ENCODE measurements at places on chromosomes 6 and 20.
A peak's percentile ranks its signal among the peaks of the same experiment; 100 is the strongest.

DNA sequence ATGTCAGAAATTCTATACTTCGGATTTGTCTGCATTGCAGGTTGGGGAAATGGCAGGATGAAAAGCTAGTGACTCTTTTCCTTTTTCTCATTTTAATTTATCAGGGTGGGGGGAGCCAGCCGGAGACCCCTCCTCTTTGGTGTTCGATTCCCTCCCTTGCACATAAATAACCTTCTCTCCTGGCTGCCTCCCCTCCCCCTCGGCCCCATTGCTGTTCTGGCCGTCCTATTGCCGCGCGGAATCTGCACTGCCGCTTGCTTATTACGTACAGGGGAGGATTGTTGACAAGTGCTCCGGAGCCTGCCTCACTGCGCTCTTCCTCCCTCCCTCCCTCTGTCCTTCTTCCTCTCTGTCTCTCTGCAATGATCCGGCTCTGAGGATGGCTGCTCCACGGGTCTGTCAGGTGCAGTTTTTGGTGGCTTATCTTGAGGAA lies 154.7 kb downstream of the JARID2 start:
- no peak for DNase-seq

DNA sequence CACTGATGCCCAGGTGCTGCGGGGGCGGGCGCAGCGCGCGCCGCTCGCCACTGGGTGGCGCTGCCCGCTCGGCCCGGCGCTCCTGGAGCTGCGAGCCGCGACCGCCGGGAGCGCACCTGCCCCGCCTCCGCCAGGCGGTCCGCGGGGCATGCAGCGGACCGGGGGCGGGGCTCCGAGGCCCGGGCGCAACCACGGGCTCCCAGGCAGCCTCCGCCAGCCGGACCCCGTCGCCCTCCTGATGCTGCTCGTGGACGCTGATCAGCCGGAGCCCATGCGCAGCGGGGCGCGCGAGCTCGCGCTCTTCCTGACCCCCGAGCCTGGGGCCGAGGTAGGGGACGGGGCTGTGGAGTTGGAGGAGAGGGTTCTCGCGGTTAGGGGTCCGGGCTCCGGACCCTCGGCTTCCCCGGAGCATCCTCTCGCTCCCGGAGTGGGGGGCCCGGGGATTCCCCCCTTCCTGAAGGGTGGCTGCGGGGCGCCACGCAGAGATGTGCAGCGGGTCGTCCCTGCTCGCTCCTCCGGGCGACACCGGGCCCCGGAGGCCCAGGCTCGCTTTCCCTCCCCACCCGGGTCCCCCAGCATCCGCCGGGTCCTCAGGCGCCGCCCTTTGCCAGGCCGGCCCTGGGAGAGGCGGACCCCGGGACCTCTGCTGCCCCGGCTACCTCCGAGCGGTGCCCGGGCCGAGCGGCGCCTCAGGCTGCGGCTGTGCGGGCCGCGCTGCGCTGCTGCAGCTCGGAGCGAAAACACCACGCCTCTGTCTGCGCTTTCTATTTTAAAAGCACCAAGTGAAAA lies at the start of gene BCAS4:
BCAS4 (plus strand) TSS at position 216 of the 789 bp plus-strand sequence; CDS start at position 239, 23 bp downstream.
- DNase-seq: peak; percentile 76

- no peak for DNase-seq
These were observed 395.3 kb downstream of the CD109 start for GRCh38 chr6:74091136-74091793.

DNA sequence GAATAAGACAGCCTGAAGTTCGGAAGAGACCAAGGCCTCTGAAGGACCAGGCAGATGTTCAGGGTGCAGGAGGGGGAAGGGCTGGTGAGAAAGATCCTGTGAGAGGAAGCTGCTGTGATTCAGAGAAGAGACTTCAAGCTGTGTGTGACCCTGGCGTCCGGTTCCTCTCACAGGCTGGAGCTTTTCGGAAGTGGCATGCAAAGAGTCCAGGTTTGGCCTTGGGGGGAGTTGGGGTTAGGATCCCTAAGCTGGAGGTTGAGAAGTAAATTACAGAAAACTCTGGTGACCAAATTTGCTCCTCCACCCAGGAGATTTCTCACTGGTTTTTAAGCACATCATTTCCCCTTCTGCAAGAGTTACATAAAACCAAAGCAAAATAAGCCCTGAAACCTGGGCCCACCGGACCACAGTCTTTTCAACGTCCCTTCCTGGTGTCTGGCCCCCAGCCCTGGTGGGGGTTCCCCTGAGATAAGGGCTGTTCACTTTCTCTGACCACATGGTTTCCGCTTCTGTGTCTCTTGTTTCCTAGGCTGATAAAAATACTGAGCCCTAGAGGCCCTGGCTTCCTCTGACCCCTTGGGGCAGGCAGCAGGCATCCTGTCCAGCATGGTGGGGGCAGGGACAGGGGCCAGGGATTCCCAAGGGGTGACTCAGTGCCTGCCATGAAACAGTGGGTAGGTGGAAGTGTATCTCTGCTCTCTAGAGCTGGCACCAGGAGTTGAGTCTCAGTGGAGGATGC lies 12.0 kb upstream of the LTA start:
- no peak for DNase-seq

DNA sequence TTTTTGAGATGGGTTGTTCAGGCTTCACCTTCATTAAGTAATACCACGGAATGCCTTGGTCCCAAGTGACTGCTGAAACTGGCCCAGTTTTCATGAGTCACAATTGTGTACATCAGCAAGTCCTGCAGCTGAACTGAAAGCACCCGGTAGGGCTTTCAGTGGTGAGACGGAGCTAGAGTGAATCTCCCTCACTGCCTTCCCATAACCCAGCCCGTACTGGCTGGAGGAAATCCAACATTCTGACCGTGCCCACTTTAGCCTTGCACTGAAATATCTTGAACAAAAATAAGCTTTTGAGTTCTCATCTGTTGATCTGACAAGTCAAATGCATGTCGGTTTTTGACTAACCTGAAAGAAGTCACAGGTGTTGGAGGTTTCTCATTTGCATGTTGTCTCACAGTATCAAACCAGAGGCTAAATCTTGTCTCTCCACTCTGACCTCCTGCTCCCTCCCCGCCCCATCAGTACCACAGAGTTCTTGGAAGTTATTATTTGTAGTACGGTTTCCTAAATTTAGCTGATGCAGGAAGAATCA lies 35.9 kb downstream of the DUSP22 start:
- DNase-seq: no peak

DNA sequence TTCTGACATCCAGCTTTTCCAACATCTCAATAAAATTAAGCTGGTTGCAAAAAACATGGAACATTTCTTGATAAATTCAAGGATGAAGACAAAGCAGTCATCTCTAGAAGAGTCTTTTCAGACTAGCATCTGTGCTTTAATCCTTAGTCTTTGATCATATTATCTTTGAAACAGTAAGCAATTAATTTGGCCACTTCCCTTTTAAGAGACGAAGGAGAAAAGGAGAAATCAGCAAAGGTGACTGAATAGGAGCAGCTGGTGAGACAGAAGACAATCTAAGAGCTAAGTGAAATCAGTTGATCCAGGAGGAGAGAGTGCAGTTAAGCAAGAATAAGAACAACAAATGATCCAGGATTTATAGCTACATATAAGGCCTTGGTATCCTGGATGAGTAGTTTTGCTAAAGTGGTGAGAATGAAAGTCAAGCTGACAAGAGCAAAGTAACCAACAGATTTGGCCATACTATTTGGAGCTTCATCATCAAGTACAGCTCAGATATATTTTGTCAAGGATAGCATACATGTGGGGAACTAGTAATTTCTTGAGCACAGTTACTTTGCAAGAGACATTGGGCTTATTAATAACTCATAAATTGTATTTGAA lies 215.5 kb downstream of the ADGB start:
- no peak for DNase-seq

DNA sequence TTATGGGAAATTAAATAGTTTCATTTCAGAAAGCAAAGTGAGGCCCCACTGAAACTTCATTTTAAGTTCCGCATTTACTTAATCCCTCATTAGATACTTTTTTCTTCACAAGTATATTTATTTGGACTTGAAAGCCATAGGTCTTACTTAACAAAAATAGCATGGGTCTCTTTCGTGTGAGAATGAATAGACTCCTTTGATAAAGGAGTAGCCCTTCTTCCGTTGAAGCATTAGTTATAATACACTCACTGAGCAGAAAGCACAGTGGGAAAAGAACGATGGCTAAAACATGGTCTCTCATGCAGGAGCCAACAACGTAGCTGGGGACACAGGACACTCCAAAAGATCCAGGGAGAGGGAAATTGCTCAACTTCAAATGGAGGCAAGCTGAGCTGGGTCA lies 130.4 kb downstream of the SLC23A2 start:
- DNase-seq: no peak

- DNase-seq: no peak
These were observed 60.8 kb downstream of the PRDM1 start for GRCh38 chr6:106146852-106147351.

DNA sequence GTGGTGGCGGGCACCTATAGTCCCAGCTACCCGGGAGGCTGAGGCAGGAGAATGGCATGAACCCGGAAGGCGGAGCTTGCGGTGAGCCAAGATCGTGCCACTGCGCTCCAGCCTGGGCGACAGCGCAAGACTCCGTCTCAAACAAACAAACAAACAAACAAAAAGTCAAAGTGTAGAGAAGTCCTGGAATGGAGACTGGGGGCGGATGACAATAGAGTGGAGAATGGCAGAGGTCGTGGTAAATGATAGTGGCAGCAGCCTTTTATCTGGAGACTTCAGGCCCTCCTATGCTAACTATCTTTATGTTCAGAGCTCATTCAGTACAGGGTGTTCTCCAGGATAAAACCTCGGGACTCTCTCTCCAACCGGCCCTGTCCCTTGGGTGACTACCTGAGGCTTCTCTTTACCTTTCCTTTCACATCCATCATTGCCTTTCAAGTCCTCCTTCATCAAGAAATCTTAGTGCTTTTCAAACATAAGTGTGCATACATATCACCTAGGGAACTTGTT lies 1.4 kb upstream of the FKBPL start:
- no peak for DNase-seq

DNA sequence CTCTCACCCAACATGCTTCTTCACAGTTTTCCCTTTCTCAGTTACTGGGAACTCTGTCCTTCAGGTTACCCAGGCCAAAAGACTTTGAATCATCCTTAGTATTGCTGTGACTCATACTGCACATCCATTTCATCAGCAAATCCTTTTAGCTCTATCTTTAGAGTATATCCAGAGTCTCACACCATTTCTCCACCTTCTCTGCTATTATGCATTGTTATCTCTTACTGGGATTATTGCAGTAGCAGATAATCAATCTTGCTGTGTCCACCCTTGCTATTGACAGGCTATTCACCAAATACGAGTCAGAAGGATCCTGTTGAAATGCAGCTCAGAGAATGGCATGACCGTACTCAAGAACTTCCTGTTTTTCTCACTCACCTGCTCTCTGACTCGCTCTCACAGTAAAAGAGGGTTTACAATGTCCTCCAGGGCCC lies 57.3 kb downstream of the BCKDHB start:
- DNase-seq: no peak

GRCh38 chr6:107632381-107633136 lies 142.6 kb downstream of the SOBP start:
- no peak for DNase-seq

DNA sequence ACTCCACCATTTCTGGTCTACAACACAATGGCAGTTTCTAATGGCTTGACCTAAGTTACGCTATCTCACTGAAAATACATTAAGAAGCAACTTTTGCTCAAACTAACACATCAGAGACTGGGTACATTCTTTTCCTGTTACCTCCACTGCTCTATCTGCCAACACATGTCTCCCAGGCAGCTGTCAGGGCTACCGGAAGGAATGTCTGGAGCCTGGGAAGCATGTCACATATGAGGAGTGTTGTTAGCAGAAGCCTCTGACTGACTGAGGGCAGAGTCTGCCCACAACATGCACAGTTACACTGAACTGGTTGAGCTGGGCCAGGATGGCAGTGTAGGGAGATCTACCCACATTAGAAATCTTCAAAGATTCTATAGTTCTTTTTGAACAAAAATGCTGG lies 264.5 kb downstream of the KIF16B start:
- no peak for DNase-seq

DNA sequence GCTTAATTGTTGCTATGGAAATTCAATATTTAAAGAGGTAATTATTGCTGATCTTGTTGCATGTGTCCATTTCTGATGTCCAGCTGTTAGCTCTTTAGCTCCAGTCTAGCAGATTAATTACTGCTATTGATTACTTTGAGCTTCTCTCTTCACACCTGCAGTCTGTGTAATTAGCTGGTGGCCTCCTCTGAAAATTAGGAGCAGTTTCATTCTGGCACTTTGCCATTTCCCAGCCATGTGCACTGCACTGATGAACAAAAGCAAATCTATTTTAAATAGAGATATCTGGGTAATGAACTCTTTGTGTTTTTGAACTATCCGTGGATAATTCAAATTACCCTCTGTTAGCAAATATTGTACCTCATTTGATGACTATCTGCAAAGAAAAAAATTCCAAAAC lies 275.9 kb downstream of the RNF144B start:
- DNase-seq: no peak

DNA sequence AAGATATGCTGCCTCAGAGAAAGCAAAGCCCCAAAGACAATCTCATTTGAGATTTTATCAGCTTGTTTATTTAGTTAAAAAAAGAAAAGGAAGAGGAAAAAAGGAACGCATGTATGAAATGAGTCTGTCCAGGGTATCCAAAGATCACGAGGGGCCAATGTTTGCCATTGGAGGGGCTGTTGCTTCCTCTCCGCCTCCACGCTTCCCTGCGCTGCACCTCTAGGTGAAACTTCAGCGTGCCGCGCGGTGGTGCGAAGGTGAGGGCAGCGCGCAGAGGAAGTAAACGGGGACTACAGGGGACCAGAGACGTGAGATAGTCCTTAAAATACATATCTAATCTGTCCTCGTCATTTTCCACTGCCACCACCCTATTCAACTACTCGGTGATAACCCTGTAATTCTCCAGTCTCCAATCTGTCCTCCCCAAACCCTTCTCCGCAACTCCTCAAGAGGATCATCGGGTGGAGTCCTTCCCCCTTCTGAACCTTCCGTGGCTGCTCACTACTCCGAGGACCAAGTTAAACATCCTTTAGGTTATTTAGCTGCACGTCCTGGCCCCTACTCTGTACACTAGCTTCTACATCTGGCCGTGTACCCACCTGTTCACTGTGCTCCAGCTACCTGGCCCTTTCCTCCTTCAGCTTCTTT lies 1.1 kb upstream of the DCBLD1 start:
- DNase-seq: no peak

- no peak for DNase-seq
These were observed 24.3 kb upstream of the IER3 start for GRCh38 chr6:30768634-30769087.

DNA sequence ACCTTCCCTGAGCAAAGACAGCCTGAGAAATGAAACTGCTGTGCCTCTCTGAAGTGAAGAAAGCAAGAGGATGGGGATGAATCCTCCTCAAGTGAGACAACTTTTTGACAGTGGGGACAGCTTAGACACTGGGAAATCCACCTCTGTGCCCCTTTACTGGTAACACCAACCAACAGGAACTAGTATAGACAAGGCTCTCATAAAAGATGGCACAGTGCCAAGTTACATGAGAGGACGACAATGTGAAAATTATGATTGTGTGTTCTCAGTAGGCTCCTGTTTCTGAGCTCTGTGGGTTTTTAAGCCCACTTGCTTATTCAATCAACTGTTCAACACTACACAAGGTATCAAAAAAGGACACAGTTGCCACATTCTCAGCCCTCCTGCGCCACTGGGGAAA lies 41.6 kb upstream of the LYRM2 start:
- no peak for DNase-seq

- no peak for DNase-seq
These were observed 22.6 kb upstream of the TRAF3IP2 start for GRCh38 chr6:111628142-111628850.
